ENCODE measurements at places on chromosomes 12 and 14.

DNA sequence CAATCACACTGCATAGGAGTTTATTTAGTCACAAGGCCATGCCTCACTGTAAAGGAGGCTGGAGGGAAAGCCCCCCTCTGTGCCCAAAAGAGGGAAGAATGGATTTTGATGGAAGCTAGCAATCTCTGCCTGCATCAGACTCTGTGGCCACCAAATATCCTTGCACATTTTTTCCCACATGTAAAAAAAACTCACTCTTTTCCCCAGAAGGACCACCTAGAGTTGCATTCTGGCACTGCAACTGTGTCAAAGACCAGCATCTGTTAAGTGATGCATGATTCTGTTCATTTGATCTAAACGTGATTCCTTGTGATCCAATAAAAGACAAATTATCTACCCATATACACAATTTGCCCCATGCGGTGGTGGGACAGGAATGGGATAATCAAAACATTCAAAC lies 8.0 kb downstream of the RHOJ start:
- no peak for DNase-seq

- DNase-seq: no peak
These were observed 80.2 kb downstream of the ANO6 start for GRCh38 chr12:45296046-45296586.

DNA sequence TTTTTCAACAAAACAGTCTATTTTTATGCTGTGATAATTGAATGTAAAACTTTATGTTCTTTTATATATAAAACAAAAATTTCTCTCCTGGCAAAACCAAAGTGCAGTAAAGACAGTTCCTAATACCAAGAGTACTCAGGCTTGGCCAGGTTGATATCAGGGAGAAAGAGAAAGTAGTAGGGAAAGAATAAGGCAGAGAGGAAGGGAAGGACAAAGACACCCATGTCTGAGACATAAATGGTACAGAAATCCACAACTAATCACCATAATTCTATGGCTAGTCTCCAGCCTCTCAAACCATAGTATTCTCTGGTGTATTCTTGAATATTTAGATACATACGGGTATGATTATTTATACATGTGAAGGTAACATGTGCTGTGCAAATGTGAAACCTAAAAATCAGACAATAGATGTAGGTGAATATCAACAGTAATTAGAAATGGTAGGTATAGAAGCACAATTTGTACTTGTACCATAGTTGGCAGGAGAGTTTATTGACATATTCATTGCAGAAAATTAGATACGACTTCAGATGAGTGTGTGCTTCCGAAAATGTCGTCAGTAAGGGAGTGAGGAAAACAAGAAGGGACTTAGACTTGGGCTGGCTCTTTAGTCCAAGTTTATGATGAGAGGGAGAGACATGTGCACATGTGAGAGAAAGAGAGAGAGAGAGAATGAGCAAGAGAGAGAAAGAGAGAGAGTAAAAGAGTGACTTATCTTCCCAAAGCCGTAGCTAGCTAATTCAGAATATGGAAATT lies 230.8 kb upstream of the NPAS3 start:
- no peak for DNase-seq

DNA sequence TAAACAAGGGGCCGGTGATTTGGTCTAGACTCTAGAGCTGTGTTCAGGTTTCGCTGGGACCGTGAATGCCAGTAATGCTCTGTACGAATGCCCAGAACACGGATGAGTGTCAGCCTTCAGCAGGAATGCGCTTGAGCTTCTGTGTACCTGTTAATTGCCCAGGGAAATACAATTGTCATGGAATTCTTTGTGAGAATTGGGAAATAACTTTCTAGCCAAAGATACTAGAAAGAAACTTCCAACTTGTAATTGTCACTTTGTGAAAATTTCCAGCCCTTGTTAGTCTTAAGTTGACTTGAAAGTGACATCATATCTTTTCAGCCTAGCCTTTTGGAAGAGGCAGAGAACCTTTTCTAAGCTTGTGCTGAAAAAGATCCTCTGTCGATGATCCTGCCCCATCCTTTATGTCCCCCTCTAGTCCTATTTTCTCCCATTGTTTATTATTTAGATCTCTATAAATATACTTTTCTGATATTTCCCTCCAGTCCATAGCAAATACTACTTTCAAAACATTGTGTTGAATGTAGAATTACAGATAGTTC lies 2.7 kb downstream of the CHST11 start:
- DNase-seq: no peak

DNA sequence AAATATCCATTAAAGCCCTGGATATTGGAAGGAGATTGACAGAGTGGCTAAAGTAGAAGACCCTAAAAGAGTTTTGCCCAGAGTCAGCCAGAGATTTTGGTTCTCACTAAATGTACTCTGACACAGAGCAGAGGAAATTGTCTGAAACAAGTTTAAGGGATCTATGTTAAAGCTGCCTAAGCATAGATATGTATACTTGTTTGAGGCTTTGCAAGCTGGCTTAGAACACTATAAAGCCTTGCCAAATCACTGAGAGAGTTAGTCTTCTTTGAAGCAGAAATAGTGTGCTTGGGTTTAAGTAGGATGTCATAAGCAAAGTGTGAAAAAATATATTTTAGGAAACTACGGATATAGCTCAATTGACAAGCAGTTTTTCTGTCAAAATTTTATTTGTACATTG lies 653.5 kb downstream of the FSCB start:
- DNase-seq: no peak

DNA sequence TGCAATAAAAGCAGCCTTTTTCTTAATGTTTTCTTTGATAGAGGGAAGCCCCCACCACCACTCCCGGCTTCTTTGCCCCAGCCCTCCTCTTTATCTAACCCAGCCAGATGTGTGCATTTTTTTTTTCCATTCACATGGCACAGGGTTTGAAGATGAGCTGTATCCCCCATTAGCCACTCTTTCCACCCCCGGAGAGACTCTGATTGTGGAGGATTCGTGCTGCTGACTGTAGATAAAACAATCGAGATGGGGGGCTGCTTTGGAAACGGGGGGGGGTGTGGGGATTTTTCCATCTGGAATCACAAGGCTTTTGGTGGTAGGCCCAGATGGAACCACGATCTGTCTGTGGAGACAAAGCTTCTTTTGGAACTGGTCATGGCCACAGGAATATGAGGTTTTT lies 46.2 kb upstream of the VASH1 start:
- no peak for DNase-seq

GRCh38 chr12:112820796-112821195 lies 29.2 kb downstream of the RPH3A start:
- DNase-seq: no peak

- DNase-seq: peak; percentile 50
These were observed 2.9 kb downstream of the RDH12 start for GRCh38 chr14:67704484-67705089.

GRCh38 chr12:34300376-34301250 lies 278.3 kb downstream of the ALG10 start:
- no peak for DNase-seq

DNA sequence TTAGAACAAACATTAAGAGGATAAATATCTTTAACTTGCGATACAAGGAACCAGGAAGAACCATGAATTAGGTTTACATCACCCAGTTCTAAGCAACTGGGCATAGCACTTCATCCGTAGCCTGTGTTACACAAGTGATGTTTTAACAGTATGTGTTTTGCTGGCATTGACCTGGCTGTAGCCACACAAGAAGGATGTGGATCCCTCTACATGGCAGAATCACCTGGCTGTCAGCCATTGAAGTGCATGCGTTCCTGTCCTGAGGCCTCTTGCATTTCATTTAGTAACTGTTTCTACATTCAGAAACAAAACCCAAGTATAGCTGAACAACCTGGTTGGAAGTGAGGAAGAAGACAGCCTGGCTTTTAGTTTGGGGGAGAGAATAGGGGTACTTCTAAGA lies 72.2 kb downstream of the TGFB3 start:
- DNase-seq: no peak

- peak; percentile 31 for DNase-seq
These were observed 154.9 kb downstream of the ASCL4 start for GRCh38 chr12:107929436-107929835.

DNA sequence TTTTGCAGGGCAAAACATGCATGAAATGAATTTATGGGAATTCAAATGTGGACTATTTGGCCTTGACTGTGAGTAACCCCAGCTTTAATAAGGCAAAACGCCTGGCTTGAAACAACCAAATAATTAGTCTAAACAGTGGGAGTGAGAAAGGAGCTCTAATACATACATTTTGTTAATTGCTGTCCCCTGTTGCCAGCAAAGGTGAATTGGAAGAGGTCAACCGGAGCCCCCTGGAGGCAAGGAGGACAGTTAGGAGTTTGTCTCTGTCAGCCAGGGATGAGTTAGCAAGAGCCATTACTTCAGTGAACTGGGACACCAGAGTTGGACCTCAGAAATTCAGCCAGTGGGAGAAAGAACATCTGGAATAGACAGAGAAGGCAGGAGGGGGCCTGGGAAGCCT lies 17.4 kb downstream of the KRT76 start:
- no peak for DNase-seq

DNA sequence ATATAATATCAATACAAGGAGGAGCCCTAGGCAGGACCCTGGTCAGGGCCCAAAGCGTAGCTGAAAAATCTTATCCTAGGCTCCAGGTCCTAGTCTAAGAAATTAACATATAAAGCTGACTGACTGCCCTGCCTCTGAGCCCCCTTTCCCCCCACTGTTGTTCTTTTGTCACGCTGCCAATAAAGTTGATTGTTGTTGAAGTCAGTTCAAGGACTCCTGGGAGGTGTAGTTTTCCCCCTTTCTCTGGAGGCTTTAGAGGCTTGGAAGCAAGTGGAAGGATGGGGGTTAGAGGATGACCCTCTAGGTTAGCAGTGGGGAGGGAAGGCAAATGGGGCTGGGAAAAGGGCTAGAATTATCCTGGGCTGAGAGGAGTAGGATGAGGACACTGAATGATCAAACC lies 3.2 kb downstream of the PPP1R1A start:
- DNase-seq: no peak

- peak; percentile 46 for DNase-seq
These were observed 313.1 kb downstream of the SLC6A15 start for GRCh38 chr12:84599539-84599938.

GRCh38 chr14:100320157-100320856 lies 2.8 kb upstream of the SLC25A47 start:
- no peak for DNase-seq

GRCh38 chr12:57889500-57889989 lies 43.0 kb upstream of the CTDSP2 start:
- DNase-seq: peak; percentile 97

- DNase-seq: no peak
These were observed 155.4 kb upstream of the NEDD1 start for GRCh38 chr12:96751626-96752025.

DNA sequence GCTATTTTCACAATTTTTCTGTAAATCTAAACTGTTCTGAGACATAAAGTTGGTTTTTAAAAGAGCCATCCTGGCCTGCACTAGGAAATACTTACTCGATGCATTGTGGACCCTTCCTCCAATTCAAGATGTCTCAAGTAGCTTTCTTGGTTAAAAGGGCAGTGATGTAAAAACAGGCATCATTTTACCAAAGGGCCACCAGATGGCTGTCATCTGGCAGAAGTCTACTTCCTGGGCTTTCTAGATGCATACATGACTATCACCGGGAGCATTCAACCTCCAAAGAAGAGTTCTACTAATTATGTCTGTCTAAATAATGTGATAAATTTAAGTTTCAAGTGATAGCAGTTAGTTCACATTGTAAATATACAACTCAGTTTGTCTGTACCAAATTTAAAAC lies 96.8 kb upstream of the FRMD6 start:
- DNase-seq: peak; percentile 79

DNA sequence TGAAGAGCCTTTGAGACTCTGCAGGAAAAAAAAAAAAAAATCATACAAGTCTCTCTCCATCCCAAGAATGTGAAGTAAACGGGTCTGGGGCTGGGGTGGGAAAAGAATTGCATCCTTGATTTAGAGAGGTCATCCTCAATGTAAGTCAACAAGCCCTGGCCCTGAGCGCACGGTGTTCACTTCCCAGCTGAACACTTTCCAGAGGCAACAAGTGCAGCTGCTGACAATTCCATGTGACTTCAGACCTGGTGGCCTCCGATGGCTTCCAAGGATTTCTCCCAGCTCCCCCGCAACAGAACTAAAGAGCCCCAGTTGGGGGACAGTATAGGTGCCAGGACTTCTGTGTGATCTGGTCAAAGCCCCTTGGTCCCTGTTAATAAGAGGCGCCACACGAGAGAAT lies 2.4 kb downstream of the RILPL1 start:
- no peak for DNase-seq

- no peak for DNase-seq
These were observed 1.2 kb downstream of the PIK3C2G start for GRCh38 chr12:18262514-18262913.

DNA sequence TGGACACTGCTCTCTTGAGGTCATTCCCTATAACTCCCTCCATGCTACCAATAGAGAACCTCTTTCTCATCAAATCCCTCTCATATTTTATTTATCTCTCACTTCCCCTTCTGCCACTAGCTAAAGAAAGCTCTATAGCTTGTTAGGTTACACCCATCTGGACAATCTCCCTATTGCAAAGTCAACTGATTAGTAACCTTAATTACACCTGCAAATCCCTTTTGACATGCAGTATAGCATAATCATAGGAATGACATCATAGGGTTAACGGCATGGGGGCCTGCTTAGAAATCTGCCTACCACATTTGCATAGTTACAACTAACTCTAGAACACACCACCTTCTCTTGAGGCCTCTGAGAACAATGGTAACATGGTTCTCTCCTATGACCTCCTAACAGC lies 181.2 kb downstream of the EMP1 start:
- DNase-seq: no peak

- DNase-seq: peak; percentile 36
These were observed 165.5 kb downstream of the SLC38A4 start for GRCh38 chr12:46660276-46660675.

- no peak for DNase-seq
These were observed 237.3 kb downstream of the RGS6 start for GRCh38 chr14:72169521-72169920.

DNA sequence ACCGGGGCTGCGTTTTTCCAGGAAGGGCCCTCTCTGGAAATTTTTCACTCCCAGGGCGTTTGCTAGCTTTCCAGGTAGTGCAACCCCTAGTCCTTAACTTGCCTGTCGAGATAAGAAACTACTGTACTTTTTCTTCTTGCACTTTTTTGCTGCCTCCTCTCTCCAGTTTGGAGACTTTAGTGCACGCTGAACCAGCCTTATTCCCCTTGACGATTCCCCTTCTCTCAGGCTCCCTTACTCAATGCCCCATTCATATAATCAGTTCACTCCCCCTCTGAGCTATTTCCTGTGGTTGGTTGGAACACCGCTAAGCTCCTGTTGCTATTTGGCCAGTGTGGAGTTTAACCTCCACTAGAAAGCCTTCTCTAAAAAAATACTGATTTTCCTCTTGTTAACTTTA lies 682 bp downstream of the CREBL2 start:
- peak; percentile 59 for DNase-seq

Measured in AG10803 (cell line).